Activated T-helper 2 cell treated with anti-CD3 and anti-CD28 coated beads, Interferon-gamma antibody, Interleukin-2, Interleukin-4, amounts not matched to agents 10 μg/mL and 5 μg/mL and 100 μg/mL, durations not matched to agents 14 hours and 24 hours and 36 hours (primary cell): ENCODE measurements at places on chromosomes 2 and 18.

- no peak for DNase-seq
Measured at GRCh38 chr2:130835766-130836015, 1.0 kb upstream of the ARHGEF4 start.

DNA sequence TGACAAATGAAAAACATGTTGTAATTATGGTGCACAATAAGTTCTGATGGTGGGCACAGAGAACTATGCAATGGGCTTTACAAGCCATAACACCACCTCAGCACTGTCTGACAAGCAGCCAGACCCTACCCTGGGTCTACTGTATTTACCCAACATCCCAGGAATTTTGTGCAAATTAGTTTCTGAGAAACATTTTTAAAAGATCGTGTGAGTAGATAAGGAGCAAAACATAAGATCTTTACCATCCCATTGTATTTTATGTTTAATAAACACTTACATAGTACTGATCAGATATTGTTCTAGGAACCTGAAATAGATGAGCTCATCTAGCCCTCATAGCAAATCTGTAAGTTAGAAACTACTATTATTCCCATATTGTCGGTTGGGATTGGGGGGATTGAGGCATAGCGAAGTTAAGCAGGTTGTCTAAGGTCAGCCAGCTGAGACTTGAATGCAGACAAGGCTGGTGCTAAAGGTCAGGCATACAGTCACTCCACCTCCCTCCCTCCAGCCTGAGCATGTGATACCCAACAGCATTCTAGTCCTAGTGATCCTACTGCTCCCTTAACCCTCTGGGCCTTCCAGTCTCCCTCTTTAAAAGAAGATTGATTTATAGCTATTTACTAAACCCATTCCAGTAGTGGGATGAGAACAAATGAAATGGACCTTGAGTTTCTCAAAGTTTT is 67.4 kb upstream of the STAM2 start:
- DNase-seq = no peak

- no peak for DNase-seq
Measured at GRCh38 chr2:19362094-19362754, 3.8 kb upstream of the OSR1 start.

DNA sequence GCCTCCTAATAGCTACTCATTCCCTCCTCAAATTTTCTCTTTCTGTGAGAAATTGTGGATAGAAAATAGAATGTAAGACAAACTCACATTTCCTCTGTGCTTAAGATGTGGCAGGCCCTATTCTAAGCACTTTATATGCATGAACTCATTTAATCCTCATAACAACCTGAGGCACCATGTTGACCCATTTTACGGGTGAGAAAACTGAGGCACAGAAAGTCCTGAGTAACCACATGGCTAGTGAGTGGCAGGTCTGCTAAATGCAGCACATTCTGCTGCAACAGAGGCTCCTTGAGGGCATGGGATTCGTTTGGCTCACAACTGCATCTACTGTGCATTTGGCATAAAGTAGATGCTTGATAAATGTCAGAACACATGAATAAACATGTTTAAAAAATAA is 22.7 kb upstream of the RNF149 start:
- no peak for DNase-seq

DNA sequence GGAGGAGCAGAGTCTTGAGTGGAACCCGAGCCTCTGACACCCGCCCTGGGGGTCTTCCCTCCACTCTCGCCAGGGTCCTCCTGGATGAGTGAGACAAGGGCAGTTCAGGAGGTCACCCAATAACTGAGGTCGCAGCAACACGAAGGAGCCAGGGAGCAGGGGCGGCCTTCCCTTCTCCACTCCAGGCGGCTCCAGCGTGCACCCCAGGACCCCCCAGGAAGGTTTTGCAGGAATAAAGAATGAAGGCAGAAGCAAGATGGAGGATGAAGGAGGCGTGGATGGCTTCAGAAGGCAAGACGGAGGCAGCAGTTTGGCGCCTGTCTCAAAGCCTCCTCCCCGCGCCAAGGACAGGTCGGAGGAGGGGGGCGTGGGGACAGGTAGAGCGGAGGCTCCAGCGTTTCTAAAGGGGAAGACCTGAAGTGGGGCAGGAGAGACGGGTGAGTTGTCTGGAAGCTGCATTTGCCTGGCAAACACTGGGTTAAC is 579 bp upstream of the ITM2C start:
- no peak for DNase-seq

GRCh38 chr2:203846490-203847105 is 21.0 kb upstream of the CTLA4 start:
- DNase-seq = no peak

- no peak for DNase-seq
Measured at GRCh38 chr2:153405196-153405595, 73.4 kb downstream of the RPRM start.

GRCh38 chr2:202763916-202764315 is 107.7 kb downstream of the ICA1L start:
- DNase-seq = no peak

- no peak for DNase-seq
Measured at GRCh38 chr2:191666226-191666625, 11.7 kb upstream of the NABP1 start.

DNA sequence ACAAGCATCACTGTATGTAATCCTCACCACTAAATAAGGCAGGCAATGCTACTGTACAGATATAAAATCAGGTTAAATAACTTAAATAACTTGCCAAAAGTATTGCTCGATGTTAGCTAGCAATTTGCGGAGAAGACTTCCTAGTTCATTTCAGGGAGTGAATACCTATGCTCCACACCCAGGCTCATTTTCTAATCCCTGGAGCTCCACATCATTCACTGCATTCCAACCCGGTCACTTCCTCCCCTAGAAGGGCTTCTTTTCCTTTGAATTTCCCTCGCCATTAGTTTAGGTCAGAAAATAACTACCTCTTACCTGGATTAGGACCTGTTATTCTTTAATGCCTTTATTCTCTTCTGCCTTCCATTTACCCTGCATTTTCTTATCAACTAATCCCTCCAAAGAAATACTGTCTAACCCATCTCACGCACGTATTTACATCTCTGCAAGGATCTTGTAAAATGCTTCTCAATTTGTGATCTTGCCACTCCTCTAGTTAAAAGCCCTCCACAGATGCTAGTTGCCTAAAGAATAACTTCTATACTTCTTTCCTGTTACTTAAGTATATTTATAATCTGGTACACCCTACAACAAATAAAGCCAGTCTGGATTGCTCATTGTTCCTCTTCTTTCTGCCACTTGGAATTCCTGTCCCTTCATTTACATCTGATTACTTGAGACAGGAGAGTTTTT is 599.8 kb downstream of the NRXN1 start:
- no peak for DNase-seq

DNA sequence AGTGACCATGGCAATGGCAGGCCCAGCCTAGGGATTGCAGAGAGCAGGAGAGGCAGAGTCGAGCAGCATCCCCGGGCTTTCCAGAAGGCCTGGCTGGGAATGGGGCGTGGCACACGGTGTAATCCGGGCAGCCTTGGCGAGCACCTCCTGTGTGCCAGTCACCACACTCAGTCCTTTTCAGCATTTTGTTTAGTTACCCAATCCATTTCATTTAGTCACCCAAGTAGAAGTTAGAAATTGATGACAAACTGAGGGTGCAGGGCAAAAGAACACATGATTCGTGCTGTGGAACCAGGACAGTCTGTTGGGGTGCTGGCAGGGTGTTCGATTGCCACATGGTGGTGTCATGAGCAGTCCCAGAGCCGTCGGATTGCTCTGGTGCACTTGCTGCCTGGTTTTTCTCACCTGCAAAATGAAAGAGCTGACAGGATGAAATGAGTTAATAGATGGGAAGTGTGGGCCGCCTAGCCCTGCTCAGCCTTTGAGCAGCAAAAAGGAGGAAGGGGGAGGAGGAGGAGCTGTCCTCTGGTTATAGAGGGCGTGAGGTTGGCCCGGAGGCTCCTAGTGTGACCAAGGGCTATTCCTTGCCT is 299.4 kb downstream of the AGAP1 start:
- DNase-seq = no peak

DNA sequence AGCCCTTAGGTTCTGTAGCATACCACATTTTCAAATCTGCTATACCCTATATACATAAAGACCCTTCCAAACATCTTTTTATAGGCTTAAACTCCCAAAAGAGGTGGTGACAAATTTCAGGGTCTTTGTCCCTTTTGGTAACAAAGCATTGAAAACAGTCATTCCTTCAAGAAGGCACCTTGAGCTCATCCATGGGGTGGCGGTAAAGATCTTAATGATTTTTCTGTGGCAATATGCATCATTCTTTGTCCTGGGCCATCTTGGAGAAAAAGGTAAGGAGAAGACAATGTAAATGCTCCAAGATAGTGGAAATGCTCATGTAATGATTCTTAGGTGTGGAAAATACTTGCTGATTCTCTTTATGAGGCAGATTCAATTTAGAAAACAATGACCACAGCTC is 890.5 kb downstream of the CNTNAP5 start:
- DNase-seq = no peak

GRCh38 chr2:176111309-176111663 is 4.2 kb downstream of the HOXD11 start:
- DNase-seq = no peak

- DNase-seq = no peak
Measured at GRCh38 chr2:140808820-140809219, 1322.0 kb downstream of the LRP1B start.

GRCh38 chr2:107932488-107932887 is 53.8 kb upstream of the SLC5A7 start:
- no peak for DNase-seq

DNA sequence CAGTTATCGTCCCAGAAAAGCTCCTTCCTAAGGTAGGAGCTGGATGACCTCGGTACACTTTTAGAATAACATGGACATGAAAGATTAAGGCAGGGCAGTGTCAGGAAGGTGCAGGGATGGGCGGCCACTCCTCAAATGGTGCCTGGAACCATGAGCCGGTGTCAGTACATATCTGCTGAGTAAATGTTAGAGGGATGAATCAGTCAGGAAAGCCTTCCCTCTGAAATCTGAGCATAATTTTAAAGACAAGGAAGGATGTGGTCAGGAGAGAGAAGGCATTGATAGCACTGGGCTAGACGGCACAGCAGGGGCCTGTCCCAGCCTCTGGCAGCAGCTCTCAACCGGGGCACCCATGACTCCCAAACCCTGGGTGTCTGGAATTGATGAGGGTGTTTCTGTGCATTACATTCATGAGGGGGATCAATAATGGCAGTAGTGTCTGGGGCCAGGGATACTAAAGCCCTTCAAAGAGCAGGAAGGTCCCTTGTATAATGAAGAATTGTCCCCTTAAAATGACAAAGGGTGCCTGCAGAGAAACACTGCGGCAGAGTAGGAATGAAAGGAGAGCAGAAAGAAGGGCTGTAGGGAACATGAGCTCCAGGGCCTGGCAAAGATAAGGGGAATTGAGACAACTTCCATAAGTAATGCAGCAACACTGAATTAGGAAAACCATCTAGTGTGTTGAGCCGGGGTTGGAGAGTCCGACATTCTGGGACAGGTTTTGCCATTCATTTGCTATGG is 162.3 kb upstream of the REV1 start:
- no peak for DNase-seq

- DNase-seq = no peak
Measured at GRCh38 chr2:136308611-136309010, 190.7 kb upstream of the CXCR4 start.

DNA sequence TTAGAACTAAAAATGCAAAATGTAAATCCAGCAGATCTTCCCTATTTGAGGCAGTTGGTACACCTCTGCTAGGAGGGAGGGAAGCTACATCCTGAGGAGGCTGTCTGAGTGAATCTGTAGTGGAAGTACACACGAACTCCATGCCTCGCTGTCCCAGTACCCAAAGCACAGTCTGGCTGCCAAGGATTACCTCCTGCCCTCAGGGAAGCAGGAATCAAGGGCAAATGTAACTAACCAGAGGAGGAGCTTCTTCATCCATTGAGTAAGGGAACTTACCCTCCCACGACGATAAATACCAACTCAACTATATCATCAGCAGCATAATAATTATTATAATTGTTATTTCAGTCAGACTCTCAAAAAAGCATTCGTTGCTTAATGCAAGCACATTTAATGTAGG is 2.1 kb downstream of the DHRS9 start:
- DNase-seq = no peak

- DNase-seq = no peak
Measured at GRCh38 chr18:58298251-58299134, 254.5 kb downstream of the NEDD4L start.

GRCh38 chr2:47128705-47129104 is 26.4 kb downstream of the STPG4 start:
- no peak for DNase-seq

DNA sequence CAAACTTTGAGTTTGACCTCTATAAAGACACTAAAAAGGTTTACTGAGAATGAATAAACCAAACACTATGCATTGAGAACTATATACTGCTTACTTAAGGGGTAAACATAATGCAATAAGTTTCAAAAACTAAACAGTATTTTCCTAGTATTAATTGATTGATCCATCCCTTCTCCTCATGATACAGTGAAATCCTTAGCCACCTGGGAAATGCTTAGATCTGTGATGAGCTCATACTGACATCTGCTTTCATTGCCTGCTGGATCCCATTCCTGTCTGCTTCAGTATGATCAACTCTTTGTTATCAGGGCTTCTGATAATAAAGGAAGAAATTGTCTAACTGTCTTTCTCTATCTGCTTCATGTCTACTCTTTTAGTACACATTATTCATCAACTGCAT is 74.9 kb upstream of the UBE2E3 start:
- no peak for DNase-seq

DNA sequence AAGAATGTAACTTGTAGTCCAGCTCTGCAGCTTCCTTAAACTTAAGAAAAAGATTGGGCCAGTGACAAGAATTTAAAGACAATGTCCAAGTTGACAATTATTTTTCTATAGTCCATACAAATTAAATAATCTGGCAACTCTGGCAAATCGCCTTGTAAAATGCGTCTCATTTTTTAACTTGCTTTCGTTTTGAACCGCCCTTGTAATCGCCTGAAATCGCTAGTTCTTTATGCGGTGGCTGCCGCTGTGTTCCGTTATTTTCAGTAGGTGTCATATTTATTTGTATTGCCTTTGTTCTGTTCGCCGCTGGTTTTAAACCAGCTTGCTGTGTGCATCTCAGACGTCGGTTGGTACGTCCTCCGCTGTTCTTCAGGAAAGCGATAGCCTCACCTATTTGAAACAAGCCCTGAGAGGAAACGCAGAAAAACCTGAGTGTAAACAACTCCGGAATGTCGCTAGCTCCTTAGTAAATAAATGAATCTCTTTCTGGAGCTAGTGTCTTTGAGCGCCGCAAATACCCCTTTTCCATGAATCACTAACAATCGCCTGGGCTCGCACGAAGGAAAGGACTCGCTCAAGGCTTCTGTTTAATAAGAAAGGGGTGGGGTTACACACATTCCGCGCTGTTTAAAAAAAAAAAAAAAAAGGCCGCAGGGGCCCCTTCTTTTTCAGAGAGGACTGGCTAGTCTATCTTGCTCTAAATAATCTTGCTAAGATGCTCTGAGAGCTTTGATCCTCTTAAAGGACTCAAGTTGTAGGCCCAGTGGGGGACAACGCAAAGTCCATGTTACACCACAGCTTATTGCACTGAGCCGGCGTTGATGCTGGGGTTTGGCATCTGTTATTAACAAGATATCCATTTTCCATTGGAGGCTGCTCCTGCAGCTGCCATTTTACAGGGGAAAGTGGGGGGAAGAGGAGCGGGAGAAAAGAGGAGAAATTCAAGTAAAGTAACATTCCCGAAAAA is 3.0 kb downstream of the HOXD8 start:
- DNase-seq = no peak
